ENCODE measurements at places on chromosomes 1 and 21.

- DNase-seq = no peak
These were observed 261.7 kb downstream of the NPHP4 start for GRCh38 chr1:5730272-5731109.

- DNase-seq = no peak
These were observed 71.7 kb upstream of the ANGPTL1 start for GRCh38 chr1:178942285-178943198.

- no peak for DNase-seq
These were observed 22.3 kb downstream of the ACTA1 start for GRCh38 chr1:229411434-229412055.

DNA sequence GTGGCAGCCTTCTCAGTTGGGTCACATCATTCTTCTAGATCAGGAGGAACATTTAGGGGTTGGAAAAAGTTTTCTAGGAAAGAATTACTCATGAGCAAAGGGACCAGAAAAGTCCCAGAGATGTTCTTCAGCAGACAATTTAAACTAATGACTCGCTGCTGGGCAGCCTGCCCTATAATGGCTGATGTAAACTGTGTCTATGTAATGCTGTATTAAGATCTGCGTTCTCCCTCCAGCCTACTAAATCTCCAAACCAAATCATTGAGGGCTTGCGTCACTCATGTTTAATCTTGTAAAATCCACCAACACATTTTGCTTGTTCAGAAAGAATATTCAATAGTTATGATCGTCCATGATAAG lies 92.1 kb downstream of the LRRC8C start:
- DNase-seq = no peak

DNA sequence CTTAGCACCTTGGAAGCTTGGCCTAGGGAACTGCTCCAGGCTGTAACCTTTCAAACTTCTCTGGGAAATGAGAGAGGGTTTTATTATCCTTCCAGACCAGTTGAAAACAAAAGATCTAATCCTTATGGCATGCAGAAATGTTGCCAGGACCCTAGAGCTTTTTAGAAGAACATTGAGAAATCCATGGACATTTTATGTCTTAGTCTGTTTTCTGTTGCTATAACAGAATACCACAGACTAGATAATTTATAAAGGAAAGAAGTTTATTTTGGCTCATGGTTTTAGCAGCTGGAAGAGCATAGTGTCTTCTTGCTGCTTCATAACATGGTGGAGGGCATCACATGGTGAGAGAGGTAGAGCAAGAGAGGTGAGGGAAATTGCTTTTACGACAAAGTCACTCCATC lies 25.8 kb downstream of the OSBPL9 start:
- no peak for DNase-seq

GRCh38 chr1:156076609-156077429 lies 5.4 kb downstream of the MEX3A start:
- no peak for DNase-seq

DNA sequence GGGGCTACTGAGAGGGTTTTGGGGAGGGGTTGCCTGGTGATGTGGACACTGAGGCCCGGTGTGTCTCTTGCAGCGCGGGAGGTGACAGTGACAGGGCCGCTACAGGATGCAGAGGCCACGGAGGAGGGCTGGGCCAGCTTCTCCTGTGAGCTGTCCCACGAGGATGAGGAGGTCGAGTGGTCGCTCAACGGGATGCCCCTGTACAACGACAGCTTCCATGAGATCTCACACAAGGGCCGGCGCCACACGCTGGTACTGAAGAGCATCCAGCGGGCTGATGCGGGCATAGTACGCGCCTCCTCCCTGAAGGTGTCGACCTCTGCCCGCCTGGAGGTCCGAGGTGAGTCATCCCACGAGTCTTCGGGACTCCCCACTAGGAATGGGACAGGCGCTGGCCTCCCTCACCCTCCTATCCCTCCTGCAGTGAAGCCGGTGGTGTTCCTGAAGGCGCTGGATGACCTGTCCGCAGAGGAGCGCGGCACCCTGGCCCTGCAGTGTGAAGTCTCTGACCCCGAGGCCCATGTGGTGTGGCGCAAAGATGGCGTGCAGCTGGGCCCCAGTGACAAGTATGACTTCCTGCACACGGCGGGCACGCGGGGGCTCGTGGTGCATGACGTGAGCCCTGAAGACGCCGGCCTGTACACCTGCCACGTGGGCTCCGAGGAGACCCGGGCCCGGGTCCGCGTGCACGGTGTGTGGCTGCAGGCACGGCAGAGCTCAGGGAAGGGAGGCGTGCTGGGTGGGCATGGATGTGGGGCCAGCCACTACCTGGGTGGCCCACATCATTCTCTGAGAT lies 72.5 kb downstream of the OBSCN start:
- DNase-seq = no peak

- DNase-seq = no peak
These were observed 6.5 kb upstream of the OLIG1 start for GRCh38 chr21:33063375-33063883.

DNA sequence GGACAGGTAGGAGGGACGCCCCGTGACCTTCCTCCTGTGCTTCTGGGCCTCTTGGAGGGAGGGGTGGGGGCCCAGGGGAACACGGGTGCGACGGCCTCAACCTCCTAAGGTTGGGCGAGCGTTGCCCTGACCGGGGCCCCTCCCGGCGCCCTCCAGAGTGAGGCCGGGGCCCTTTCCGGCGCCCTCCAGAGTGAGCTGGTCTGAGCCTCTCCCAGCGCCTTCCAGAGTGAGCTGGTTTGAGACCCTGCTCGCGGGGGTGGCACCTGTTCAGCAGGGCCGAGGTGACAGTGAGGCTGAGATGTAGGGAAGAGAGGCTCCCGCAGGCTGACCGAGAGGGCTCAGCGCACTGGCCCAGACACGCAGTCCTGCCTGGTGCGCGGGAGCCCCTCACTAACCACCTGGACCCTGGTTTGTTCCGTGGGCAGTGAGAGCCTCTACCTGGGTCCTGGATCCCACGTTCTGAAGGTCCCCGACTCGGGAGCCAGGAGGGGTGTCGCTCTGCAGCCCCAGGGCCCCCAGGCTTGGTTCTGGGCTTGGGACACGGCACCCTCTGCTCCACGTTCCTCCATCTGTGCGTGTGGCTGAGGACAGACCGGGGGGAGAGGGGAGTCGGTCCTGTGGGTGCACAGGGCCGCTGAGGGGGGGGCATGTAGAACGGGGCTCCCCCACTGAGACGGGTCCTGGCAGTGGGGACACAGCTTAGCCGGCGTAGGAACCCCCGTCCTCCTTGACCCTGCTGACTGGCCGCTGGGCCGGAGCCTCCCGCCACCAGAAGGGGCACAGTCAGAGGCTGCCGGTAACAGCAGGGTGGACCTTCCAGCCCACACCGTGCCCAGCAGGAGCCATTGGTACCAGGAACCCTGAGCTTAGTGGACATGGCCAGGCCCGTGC lies 1.4 kb downstream of the COL6A1 start:
- DNase-seq = no peak

- DNase-seq = no peak
These were observed 154.8 kb upstream of the ETV3 start for GRCh38 chr1:157292809-157293564.

GRCh38 chr21:43361493-43362296 lies 65.2 kb downstream of the SIK1 start:
- peak; percentile 32 for DNase-seq

GRCh38 chr1:18748435-18748834 lies 111.0 kb downstream of the TAS1R2 start:
- DNase-seq = no peak

DNA sequence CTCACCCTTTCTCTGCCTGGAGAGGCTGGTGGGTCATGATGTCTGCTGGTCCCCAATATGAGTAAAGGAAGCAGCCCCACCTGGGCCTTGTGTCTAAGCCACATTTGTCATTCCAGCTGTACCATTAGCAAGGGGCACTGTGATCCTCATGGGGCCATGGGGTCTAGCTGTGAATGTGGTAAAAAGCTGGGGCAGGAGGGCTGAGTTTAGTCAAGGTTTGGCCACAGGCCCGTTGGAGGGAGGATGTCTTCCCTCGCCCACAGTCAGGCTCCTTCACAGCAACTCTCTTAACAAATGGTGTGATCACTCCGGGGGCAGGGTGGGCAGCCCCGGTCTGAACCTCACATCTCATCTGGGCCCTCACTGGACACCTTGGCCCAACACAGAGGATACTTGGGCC lies 115.4 kb downstream of the DMRTB1 start:
- no peak for DNase-seq
